ENCODE measurements at places on chromosomes 2 and 18.

DNA sequence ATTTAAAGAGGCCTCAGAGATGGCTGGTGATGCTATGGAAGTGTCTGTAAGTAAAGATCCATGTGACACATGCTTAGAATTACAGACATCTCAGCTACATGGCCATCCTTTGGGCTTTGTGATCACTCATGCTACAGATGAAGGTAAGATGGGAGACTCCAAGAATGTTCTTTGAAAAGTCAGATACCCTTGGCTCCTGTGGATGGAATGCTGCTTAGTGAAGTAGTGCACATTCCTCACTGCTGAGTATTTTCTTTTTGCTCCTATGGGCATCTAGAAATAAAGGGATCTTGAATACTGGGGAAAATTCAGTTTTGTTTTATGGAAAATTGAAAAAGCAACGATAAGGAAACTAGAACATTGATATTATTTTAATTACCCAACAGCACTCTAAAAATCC lies 55.2 kb upstream of the REV1 start:
- no peak for DNase-seq

DNA sequence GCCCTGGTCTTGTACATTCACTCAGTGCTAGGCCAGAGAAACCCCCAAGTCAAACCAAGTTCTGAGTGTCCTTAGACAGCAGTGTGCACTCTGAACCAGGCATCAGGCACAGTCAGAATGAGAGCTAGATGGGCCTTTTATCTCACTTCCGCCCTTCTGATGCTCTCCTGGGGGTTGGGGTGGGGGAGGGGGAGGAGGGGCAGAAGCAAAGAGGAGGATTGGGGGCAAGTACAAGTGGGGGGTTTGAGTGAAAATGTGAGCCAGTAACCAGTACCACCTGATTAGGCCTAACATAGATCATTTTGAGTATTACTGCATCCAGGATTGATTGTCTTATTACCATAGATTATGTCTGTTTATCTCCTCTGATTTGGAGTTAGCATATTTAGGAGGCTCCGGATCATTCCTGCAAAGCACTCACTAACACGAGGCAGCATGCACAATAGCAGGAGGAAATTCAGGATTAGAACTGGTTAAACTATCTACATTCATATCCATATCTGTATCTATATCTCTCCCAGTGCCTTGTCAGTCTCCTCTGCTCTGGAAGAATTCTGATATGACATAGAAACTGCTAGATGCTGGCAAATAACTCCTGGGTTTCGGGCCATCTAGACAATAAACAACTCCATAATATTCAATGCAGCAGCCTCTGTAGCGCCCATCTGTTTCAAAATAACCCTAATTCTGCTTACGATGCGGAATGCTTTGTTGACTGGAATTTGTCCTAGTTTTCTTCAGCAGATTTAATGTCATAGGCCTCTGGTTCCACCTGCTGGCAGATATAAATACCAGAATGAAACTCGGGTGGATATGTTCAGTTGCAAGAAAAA lies 149.1 kb downstream of the RHBDD1 start:
- peak; percentile 76 for DNase-seq

DNA sequence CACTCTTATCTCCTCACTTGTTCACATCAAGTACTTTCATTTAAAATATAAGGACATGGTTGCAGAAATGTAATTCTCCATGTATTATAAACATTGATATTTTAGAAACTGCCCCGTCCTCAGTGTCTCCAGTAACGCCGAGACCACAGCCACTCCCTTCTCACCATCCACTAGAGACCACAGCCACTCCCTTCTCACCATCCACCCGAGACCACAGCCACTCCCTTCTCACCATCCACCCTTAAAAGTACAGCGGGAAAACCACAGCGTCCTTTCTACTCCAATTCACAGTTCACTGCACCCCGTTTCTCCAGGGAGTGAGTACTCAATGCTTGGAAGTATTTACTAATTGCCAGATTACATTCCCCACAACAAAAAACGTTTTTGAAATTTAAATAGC lies 1452.2 kb upstream of the ACVR2A start:
- DNase-seq, result no peak

- no peak for DNase-seq
These were observed 339.5 kb upstream of the COL3A1 start for GRCh38 chr2:188634656-188635055.

- DNase-seq, result no peak
These were observed 466.0 kb downstream of the PTH2R start for GRCh38 chr2:208872591-208872990.

GRCh38 chr2:58155160-58155778 lies 85.9 kb downstream of the FANCL start:
- DNase-seq, result no peak

DNA sequence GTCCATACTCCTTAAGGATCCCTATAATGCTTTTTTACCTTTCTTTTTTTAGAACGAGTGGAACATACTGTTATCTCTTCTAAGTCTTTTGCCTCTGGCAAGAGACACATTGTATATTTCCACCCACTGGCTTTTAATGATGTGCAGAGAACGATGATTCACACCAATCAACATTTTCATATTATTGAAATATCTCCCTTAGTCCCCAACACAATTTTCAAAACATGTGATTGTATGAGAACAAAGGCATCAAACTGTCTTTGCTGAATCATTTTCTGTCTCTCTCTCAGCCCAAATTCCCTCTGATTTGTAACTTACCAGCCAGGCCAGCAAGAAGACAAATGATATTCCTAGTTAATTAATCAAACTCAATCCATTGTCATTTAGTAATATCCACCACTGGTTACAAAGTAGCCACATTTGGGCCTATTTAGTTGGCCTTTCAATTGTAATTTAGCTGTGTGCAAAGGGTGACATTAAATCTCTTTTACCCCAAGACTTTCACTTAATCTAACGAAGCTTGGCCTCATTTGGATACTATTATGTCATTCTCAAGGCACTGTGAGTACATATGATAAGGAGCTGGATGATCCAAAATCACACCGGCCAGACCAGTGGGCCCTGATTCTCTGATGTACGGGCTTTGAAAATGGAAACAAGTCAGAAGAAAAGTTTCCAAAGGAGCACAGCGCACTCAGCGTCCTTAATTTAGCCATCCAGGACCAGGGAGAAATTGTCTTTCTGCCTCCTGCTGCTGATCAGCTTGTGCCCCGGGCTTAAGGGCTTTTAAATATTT lies 185.1 kb downstream of the SCG2 start:
- no peak for DNase-seq

DNA sequence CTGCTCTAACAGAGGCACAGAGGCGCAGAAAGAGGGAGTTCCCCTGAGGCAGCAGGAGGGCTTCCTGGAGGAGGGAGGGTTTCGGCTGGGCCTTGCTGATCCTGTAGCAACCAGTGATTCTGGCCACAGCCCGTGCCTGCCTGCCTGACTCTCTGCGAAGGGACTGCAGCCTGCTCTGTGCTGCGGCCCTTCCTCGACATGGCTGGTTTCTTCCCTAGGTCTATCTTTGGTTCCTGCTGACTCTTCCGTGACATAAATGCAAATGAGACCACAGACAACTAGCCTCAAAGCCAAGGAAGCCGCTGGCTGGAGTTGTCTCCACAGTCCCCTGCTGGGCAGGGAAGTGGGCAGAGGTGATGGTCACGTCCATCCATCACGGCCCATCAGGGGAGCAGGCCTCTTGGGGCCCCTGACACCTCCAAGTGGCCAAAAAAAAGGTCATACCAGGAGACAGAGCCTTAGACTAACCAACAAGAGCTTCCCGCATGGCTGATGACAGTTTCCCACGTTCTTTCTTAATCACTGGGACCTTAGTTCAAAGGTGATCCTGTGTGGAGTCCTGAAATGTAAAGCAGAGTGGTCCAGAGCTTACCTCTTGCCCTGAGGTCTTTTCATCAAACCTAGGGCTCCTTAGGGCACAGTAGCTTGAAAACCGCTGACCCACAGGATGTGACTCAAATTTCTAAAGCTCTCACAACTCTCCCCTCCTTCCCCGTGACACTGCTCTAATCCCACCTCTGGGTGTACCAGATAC lies 55.3 kb downstream of the HS1BP3 start:
- peak; percentile 80 for DNase-seq

DNA sequence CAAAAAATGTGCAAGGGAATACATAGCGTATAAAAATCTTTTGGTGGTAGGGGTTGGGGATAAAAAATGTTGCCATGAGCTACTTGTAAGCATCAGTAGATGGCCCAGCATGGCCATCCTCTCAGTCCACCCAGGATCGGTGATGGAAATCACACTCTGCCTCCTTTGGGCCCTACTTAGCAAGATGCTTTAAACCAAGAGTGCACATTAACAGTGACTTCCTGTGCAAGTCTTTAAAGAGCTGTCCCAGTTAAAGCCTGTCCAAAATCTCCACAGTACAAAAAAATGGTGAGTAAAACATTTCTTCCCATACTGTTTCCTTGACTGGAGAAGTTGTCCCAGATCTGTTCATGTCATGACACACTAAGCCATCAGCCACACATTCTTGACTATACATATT lies 18.0 kb downstream of the ANKRD44 start:
- DNase-seq, result no peak

DNA sequence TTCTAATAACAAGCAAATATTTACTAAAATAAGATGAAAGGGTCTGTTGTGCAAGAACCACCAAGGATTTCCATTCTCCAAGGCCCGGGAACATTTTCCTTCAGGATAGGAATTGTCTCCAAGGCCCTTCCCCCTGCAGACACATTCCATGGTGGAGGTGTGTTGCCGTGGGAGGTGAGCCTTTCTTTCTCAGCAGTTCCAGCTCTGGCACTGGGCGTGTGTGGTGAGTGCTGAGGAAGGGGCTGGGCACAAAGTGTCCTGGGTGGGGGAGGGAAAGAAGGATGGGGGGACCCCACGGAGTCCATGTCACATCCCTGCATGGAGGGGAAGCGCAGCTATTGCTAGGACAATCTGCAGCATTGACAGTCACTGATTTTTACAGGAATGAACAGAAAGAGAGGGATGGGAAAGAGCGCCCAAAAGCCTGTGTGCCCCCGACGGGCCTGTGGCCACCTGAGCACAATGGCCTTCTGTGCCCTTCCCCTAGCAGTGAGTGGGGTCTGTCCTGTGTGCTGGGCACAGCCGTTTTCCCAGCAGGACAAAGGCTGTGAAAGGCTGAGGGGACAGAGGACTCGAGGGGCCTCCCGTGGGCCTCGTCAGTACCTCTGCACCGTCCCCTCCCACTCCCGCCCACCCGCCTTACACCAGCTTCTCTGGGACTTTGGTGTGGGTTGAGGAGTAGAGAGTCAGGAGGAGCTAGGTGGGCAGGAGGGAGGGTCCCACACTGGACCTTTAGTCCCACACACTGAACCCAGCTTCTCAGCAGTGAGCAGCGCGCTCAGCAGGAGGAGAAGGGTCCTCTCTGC lies 79.8 kb downstream of the PTGR3 start:
- no peak for DNase-seq

DNA sequence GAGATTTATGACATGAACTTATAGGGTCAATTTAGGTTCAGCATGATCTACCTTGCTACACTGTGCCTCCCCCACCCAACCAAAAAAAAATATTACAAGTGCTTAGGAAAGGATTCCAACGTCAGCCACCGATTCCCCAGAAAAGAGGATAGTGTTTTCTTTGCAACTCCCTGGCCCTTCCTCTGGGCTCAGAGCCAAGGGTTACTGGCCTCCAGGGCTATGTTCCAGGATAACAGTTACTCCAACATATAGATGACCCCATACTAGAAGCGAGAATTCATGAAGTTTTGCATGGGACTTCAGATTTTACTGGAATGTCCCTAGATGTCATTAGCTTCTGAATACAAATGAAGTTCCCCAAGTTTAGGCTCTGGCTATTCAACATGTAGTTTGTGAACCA lies 172.1 kb downstream of the UPP2 start:
- DNase-seq, result no peak

GRCh38 chr2:240462073-240462706 lies 26.7 kb downstream of the GPC1 start:
- DNase-seq, result no peak

DNA sequence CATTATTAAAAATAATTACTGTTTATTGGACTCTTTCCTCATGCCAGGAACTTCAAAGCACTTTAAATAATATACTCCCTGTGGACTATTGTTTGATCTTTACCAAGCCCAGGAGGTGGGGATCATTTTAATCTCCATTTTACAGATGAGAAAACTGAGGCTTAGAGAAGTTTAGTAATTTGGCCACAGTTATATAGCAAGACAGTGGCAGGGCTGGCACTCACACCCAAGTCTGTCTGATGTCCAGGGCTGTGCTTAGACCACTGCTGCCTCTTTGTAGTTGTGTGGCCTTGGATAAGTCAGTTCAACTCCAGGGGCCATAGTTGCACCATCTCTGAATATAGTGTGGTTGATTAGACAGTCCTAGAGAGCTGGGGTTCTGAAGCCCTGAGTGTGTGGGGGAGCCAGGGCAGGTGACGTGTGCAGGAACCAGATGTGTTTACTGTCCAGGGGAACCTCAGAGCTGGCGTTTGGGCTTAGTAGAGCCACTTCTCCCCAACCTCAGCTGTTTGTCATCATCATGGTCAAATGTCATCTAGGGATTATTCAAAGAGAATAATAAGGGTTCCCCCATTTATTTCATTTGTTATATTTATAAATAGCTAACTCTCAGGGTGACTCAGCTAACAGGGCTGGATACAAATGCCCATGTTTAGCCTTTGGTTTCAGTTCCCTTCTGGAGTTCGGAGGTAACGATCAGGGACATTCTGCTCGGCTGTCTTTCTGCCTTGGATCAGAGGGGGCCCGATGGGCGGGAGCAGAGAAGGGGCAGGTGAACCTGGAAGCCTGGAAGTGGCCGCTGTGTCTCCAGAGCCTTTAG lies 68.0 kb downstream of the BOLA3 start:
- DNase-seq, result peak; percentile 75

DNA sequence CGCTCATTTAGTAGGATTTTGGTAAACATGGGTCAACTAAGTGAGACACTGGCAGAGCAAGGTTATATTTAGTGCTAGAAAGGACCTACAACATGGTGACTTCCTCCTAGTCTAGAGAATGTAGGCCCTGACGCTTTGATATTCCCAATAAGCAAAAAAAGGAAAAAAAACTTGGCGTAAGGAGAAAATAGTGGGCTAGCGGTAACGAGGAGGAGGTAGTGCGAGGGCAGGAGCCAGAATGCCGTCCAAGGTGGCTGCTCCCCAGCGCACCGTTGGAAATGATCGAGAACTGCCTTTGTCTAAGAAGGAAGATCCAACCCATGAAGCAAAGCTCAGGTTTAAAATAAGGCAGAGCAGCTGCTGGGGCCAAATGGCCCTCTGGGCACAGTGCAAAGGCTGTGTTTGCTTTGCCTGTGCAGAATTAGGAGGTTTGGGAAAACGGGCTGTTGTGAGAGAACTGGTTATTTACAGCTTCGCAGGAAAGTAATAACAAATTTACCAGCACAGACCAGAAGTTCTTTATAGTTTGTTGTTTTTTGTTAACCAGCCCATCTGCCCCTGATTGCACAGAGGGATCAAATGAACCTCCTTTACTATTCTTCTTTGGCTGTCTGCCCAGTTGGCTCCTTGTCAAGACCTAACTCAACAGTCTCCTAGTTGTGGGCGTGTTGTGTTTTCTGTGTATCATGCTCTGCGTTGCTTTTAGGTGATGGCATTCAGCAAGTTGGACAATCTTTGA lies 86.6 kb downstream of the ITGB1BP1 start:
- DNase-seq, result peak; percentile 78

DNA sequence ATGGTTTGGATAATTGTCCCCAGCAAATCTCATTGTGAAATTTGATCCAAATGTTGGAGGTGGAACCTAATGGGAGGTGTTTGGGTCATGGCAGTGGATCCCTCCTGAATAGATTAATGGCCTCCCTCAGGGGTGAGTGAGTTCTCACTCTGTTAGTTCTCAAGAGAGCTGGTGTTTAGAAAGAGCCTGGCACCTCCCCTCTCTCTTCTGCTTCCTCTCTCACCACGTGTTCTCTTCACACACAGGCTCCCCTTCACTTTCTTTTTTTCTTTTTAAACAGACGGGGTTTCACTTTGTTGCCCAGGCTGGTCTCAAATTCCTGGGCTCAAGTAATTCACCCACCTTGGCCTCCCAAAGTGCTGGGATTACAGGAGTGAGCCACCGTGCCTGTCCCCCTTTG lies 111.6 kb upstream of the LTBP1 start:
- DNase-seq, result no peak

GRCh38 chr2:147603447-147603846 lies 241.4 kb upstream of the ACVR2A start:
- DNase-seq, result no peak
